ENCODE measurements at places on chromosomes 4 and X.

GRCh38 chr4:146267826-146268225 lies 53.5 kb downstream of the REELD1 start:
- no peak for DNase-seq

DNA sequence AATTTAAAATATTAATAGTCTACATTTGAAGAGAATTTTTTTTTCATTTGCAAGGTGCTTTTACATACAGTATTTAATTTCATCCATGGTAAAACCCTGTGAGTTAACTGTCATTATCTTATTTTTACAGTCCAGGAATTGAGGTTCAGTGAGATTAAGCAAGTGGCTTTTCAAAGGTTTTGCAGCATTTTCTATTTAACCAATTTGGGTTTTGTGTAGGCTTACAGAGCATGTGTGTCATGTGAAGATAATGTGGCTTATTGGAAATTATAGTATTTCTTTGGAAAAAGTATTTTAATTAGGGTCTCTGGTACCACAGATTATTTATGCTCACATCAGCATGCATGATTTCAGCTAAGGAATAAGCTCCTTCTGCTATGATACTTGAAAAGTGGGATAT lies 4.5 kb downstream of the XK start:
- DNase-seq: no peak

GRCh38 chr4:26912810-26913209 lies 52.2 kb downstream of the STIM2 start:
- DNase-seq: no peak

DNA sequence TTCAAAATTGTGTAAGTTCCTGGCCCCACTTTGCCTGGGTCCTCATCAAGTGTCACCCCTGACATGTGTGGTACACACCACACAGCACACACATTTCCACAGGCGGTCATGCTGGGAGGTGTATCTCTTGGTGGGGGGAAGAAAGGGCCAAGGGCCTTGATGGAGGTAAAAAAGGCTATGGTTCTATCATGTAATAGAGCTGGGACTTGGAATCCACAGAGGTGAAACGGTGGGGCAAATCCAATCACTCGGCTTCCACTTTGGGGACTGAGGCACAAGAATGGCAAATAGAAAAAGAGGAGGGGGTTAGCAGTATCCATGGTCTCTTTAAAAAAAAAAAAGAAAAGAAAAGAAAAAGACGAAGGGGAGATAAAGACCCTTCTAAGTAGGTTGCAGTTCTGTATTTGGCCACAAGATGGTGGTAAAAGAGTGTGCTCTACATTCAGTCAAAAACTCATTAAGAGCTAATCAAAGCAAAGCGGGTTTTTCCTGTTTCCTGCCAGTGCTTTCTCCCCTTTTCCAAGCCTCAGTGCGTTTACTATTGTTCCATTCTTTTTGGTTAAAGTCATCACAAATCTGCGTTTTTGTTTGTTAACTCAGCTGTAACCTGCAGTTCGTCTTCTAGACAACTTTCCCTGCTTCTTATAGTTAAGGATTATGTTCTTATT lies 37.0 kb upstream of the ATP6AP2 start:
- peak; percentile 91 for DNase-seq

DNA sequence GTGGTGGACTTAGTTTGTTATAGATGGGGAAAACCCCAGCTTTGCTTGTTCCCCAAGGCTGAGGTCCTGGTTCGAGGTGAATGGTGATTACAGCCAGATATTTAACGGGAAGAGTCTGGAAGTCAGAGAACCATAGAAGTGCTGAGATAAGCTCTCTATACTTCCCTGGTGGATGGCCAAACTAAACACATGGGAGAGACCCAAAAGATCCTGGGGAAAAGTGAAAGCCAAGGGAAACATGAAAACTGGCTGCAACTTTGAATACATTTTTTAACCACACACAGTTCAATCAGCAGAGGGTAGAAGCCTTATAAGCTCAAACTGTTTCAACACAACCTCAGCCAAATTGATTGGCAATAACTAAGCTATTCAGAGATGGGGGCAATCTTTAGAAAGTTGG lies 29.3 kb upstream of the SRPX start:
- peak; percentile 46 for DNase-seq

GRCh38 chr4:4901877-4902276 lies 42.4 kb downstream of the MSX1 start:
- DNase-seq: no peak

DNA sequence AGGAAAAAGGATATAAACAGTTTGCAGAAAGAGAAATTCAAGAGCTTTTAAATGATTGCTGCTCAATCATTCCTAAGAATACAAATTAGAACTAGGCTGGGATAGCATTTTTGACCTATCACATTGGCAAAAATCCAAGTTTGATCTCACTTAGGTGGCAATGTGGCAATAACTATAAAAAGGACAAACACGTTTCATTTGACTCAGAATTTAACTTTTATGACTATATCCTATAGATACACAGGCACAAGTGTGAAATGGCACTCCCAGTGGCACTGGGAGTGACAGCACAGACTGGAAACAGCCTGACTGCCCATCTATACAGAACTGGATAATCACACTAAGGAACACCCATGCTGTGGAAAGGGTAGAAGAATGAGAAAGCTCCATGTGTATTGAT lies 11.1 kb downstream of the CENPU start:
- DNase-seq: no peak

DNA sequence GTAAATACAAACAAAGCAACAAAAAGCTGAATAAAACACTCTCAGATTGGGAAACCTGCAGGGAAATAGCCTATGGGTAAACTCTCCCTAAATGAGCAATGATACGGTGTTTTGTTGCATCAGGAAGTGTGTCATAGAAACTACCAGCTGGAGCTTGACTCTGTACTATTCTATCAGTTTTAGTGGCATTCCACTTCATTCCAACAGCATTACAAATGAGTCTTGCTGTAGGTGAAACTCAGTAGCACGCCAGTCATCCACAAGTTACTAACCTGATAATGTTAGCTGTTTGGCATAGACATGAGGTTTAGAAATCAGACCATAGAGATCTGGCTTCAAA lies 24.9 kb downstream of the FGFBP1 start:
- DNase-seq: no peak

GRCh38 chr4:53832549-53832948 lies 231.9 kb downstream of the CHIC2 start:
- DNase-seq: no peak

- DNase-seq: peak; percentile 49
Measured at GRCh38 chr4:1538941-1539772, 132.9 kb upstream of the NKX1-1 start.

DNA sequence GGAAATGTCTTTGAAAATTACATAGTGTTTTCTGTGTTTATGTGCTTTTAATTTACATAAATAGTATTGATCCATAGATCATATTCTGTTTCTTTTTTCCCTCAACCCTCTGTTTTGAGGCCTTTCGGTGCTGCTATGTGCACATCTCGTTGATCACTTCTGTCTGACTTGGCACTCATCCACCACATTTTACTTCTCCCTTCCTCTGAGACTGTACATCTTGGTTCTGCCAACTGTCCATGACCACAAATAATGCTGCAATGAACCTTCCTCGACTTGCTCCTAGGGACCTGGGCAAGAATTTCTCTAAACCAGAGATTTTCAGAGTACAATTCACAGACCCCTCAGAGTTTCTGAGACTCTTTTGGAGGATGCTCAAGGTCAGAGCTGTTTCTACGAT lies 74.4 kb downstream of the RTL5 start:
- DNase-seq: no peak

- no peak for DNase-seq
Measured at GRCh38 chr4:54155936-54156335, 56.0 kb downstream of the GSX2 start.

GRCh38 chr4:119615068-119615719 lies 13.4 kb downstream of the PDE5A start:
- no peak for DNase-seq

- no peak for DNase-seq
Measured at GRCh38 chrX:41556958-41557357, 109.8 kb downstream of the NYX start.

DNA sequence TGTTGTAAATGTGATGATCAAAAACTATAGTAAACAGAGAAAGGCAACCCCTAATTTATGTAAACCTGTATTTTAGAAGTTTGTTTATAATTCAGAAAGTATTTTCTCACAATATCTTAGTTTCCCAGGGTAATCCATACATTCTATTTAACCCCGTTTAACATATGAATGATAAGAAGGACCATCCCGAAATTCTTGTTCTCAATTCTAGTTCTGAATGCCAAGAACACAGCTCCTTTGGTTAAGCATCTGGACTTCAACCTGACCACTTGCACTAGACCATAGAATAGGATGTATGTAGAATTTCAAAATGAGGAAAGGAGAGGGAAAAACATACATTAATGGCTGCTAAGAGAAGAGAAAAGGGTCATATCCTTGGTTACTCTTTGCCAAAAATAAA lies 227.0 kb downstream of the TENM3 start:
- DNase-seq: no peak

DNA sequence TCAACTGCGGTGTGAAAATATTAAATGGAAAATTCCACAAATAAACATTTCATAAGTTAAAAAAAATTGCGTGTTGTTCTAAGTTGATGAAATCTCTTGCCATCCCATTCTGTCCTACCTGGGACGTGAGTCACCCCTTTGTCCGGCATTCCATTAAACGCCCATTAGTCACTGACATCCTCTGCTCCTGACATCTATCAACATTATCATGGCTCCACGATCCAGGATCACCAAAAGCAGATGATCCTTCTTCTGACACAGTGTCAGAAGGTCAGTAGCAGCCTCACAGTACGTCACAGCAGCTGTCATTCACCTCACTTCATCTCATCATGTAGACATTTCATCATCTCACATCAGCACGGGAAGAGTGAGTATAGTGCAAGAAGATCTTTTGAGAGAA lies 125.7 kb downstream of the ZNF827 start:
- no peak for DNase-seq

DNA sequence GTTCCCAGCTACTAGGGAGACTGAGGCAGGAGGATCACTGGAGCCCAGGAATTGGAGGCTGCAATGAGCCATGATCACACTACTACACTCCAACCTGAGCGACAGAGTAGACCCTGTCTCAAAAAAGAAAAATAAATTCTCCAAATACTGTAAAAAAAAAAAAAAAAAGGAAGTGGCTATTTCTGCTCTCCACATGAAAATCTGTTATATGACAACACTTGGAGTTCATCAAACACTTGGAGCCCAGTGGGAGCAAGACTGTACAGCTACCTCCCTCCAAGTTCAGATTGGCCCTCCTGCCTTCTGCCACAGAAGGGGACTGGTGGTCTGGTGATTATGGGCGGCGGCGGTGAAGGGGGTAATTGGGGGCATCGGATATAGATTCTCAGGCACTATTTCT lies 9.0 kb upstream of the CLDN34 start:
- no peak for DNase-seq

GRCh38 chr4:99642725-99643489 lies 14.7 kb downstream of the C4orf54 start:
- no peak for DNase-seq

- DNase-seq: no peak
Measured at GRCh38 chr4:7062816-7063215, 5.0 kb downstream of the GRPEL1 start.

GRCh38 chr4:181323061-181323460 lies 920.1 kb upstream of the TENM3 start:
- no peak for DNase-seq

DNA sequence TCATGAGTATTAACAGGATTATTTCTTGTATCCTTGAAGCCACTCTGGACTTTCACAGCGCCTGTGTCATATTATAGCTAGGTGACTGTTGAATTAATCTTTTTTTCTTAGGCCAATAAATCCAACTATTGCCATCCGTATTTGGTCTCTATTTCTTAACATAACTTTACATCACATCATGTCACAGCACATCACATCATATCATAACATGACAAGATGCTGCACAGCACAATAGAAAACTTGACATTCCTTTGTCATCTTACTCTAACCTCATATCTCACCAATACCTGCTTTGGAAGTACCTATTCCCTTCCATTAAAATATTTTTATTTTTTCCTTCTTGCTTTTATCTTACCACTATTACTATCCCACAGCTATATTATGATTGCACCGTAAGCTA lies 1480.8 kb downstream of the TECRL start:
- no peak for DNase-seq

GRCh38 chr4:73404042-73404441 lies at the start of gene ALB:
Gene ALB (plus strand): TSS chr4:73404287. CDS start chr4:73404328, 41 bp downstream.
- no peak for DNase-seq
